Pancreas (tissue), 10 donors: ENCODE measurements at places on chromosomes 7 and 10. TPM values are rescaled to one million over a fixed set of nuclear protein-coding genes. Genes with fewer than 3 reads are reported as not detected.

The DGKI gene
- 0.14 TPM for total RNA-seq

The OPALIN gene
- not detected for total RNA-seq

The NEURL1 gene
- 11.0 TPM for total RNA-seq

The ENKUR gene
- total RNA-seq: 0.40 TPM

DNA sequence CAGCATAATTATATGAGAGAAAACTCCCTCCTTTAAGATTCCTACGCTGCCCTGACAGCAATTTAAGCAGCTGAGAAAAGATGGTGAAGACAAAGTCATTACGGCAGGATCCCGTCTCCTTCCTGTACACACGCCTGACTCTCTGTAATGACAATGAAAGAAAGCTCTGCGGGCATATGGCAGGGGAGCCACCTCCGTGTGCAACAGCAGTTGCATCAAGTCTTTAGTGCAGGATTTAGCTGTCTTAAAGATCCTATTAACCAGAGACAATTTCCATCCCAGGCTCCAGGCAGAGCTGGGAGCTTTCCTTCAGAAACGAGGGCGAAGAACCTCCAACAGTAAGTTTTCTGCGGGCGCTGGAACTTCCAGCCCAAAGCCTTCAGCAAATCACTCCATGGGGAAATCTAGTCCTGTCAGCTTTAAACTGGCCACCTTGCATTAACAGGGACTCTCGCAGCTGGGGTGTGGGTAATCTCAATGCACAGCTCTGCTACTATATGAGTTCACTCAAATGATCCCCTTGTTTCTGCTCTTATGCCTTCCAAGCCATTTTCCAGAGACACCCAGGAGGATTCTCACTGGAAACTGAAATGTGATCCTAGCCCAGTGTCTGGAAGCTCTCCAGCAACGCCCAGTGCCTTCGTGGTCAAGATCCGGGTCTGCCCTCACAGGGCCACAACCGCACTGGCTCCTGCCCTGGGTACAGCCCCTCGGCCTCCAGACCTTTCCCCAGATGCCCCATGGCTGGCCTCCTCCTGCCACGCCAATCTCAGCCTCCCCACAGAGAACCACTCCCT is 74.9 kb downstream of the CTBP2 start:
- peak; percentile 80 for DNase-seq

DNA sequence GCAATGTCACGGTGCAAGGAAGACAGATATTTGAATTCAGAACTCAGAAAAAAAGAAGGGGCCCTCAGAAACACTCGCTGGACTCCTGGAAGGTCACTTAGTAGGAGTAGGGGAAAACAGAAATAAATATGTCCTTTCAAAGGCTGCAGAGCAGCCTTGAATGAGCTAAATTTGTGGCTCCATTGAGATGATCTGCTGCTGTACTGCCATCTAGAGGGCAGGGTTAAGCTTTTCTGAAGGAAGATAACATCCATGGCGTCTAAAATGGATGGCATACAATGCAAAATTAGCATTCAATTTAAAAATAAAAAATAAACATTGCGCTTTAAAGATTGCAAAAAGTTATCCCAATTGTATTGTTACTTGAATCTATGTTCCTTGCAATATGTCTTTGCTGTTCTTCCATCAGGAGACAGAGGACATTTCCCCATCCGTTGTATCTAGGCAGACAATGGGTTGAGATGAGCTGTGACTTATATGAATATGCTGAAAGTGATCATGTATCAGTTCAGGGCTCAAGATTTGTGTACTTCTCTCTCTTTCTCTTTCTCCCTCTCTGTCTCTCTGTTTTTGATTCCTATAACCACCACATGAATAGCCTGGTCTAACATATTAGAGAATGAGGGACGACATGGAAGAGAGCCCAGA is 642.2 kb downstream of the SH2D4B start:
- DNase-seq: no peak

DNA sequence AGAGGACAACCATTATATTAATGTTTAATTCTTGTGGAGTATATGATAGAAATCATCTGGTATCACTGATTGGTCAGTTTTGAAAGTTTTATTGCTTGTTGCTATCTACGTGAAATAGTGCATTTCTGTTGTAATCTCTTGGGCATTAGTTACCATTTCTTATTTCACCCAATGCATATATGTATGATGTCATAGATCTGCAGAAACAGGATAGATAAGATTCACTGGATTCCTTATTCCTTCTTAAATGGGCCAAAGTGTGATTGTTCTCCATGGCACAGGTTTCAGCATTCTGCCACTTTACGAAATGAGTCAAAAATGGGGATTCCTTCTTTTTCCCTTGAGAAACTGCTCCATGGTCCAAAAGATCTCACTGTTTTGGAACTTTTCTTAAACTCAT is 56.6 kb downstream of the VTI1A start:
- no peak for DNase-seq

DNA sequence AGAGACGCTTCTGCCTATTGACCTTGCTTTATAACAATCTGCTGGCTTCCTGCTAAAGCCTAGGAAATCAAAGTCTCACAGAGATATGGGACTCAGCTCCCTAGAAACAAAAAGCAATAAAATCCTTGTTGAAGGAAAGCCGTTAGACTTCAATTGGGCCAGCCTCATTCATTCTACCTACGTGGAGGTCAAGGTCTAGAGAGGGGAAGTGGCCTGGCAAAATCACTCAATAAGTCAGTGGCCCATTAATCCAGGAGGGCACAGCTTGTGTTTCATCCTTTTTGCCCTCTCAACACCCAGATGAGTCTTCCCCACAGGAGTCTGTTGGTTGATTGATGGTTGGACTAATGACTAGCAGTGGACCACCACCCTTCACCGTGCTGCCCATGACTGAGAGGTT is 40.5 kb upstream of the ACSL5 start:
- no peak for DNase-seq

- peak; percentile 39 for DNase-seq
These were observed 258.2 kb downstream of the MAD1L1 start for GRCh38 chr7:1974290-1975101.

- DNase-seq: peak; percentile 10
These were observed 21.2 kb upstream of the ZMIZ1 start for GRCh38 chr10:79047584-79047874.

DNA sequence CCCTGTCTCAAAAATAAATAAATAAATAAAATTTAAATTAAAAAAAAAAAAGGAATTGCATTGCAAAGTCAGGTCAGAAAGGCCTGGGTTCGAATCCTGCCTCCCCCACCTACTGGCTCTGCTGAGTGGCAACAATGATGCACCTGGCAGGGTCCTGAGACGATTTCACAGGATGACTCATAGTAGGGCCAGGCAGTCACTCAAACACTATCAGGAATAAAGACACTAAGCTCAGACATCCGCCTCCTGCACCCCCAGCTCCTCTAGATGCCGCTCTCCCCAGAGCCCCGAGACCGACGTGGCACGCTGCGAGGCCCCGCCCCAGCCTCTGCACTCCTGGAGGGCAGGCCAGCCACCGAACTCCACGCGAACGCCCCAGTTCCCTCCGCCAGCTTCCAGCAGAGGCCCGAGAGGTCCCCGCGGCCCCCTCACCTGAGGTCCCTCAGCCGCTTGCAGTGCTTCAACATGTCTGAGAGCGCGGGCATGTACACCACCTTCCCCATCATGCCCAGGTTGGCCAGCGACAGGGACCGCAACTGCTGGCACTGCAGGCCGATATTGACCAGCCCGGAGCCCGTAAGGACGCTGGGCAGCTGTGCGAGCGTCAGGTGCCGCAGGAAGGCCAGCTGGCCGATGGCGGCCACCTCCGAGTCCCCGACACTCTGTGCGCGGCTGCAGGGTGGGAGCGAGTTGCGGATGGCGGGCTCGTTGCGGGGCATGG is 76.6 kb upstream of the TNRC18 start:
- DNase-seq: no peak

GRCh38 chr7:44963364-44964290 is 15.2 kb downstream of the MYO1G start:
- no peak for DNase-seq

DNA sequence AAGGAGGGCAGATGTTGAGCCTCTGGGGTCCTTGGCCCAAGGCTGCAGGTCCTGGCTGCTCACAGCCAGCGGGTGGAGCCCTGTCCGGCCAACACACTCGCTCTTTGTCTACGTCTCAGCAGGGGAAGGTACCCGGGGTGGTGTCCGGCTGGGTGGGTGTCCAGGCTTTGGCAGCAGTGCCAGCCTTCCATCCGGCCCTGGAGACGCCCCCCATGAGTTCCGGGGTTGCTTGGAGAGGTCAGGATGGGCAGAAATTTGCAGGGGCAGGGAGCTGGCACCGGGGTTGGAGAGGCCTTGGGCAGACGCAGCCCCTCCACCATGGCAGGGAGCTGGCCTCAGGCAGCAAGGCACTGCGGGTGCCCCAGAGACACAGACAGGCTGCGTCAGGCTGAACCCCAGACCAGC is 42.2 kb upstream of the ELN start:
- DNase-seq: no peak

GRCh38 chr10:61758433-61758832 is 95.7 kb downstream of the CABCOCO1 start:
- DNase-seq: no peak
